ENCODE measurements at places on chromosomes 13 and 19. TPM values are rescaled to one million over a fixed set of nuclear protein-coding genes. Genes with fewer than 3 reads are reported as not detected.

DNA sequence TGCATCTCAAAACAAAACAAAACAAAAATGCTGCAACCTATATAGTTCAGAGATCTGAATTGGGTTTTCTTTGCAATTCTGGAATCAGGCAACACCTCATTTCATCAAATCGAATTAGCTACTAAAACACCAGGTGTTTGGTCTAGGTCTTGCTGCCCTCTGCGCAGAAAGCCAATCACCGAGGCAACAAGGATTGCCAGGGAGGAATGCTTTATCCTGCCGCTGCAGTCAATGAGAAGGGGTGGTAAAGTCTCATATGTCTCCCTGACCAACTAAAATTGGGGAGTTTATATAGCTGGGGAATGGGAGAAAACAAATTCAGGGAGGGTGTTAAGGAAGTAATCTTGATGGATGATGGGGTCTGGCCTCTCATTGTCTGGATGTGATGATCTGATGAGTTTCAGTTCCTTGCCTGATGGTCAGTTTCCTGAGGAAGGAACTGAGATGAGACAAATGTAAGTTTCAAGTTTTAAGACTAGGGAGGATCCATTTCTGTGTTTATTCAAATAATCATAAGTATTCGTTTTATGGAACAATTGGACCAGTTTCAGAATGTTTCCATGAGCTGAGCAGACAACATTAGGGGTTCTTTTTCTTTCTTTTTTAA is 5.0 kb upstream of the YJU2 start:
- no peak for DNase-seq

DNA sequence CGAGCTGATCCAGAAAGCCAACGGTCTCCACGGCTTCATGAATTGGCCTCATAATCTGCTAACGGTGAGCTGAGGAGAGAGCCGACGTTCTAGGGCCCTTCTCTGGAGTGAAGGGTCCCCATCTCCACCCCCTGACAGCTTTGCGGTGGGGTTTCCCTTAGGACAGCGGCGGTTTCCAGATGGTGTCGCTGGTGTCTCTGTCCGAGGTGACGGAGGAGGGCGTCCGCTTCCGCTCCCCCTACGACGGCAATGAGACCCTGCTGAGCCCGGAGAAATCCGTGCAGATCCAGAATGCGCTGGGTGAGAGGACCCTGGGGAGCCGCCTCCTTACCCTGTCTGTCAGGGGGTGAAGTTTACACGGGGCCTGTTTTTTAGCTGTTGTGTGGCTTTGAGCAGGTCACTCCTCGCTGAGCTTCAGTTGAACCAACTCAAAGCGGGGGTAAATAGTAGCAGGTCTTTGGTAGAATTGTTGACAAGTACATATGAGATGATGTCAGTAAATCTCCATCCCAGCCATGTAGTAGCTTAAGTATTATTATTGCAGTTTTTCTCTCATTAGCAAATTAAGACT is 801 bp downstream of the QTRT1 start:
- DNase-seq = no peak

Gene NTF4
- not detected for total RNA-seq

Gene ZNF134
- 22.9 TPM for total RNA-seq

Gene ZNF835
- 3.6 TPM for total RNA-seq

Measured in fibroblast of lung (primary cell).